Stimulated activated CD8-positive, alpha-beta memory T cell treated with anti-CD3 and anti-CD28 coated beads, Interleukin-15, amount 100 ng/mL, for 24 hours (primary cell): ENCODE measurements at places on chromosomes 5 and 9.

DNA sequence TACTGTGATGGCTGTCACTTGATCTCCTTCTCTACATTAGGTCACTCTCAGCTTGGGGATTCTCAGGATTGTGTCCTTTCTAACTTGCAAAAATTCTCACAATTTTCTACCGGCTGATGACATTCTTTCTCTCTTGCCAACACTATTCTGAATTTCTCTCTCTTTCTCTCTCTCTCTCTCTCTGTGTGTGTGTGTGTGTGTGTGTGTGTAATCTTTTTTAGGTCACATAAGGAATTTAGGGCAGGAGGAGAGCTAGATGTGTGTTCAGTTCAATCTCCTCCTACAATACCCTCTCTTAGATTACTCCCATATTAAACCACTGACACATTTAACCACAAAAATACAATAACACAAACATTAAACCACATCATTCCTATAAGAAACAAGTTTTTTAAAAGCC, 242.3 kb upstream of the NREP start:
- no peak for DNase-seq

DNA sequence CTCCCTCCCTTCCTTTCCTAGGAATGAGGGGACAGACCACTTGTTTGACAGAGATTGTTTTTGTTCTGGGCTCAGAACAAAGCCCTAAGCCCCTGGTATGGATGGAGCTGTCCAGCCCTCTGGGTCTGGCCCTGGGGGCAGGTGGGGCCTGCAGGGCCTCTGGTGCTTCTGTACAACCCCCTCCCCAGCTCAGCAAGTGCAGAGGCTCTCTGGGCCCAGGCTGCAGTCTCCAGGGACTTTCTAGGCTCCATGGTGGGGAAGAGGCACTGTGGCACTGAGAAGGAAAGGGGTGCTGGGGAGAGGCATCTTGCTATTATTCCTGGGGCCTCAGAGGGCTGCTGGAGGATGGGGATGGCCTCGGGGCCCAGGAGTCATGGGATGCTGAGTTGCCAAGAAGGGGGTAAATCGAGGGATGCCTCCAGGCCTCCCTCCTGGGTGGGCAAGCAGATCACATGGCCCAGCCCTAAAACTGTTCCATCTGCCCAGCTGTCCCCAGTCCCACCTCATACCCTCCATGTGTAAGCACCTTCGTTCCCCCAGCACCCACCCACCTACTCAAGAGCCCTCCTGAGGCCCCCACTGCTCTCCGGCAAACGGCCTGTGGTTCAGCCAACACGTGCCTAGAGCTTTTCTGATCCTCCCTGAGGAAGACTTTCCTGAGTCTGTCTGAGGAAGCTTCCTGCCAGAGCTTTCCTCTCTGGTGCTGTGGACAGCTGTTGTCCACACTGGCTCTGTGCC, 225.7 kb downstream of the CACNA1B start:
- no peak for DNase-seq

GRCh38 chr5:123549256-123549904, 37.4 kb downstream of the CSNK1G3 start:
- no peak for DNase-seq

- no peak for DNase-seq
These were observed 57.8 kb upstream of the FBXL7 start for GRCh38 chr5:15442193-15442570.

GRCh38 chr5:107456281-107456715, 214.4 kb downstream of the EFNA5 start:
- no peak for DNase-seq

- DNase-seq: no peak
These were observed 25.1 kb downstream of the ERGIC1 start for GRCh38 chr5:172858990-172859811.
